ENCODE measurements at places on chromosomes 6 and 20. TPM values are rescaled to one million over a fixed set of nuclear protein-coding genes. Genes with fewer than 3 reads are reported as not detected.

DNA sequence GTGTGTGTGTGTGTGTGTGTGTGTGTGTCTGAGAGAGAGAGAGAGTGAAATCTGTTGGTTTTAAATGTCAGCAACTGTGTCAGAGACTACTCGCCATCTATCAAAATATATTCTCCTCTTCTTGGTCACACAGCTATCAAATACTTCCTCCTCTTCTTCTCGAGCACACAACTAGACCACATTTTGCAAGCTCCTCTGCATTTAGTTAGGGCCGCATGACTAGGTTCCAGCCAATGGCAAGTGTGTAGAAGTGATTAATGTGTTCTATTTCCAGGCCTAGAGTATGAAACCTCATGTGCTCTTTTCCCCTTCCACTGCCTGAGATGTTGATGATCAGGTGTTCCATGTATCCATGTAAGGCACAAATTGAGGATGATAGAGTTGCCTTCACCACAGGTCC, 278.5 kb upstream of the MARCKS start:
- DNase-seq, result no peak

DNA sequence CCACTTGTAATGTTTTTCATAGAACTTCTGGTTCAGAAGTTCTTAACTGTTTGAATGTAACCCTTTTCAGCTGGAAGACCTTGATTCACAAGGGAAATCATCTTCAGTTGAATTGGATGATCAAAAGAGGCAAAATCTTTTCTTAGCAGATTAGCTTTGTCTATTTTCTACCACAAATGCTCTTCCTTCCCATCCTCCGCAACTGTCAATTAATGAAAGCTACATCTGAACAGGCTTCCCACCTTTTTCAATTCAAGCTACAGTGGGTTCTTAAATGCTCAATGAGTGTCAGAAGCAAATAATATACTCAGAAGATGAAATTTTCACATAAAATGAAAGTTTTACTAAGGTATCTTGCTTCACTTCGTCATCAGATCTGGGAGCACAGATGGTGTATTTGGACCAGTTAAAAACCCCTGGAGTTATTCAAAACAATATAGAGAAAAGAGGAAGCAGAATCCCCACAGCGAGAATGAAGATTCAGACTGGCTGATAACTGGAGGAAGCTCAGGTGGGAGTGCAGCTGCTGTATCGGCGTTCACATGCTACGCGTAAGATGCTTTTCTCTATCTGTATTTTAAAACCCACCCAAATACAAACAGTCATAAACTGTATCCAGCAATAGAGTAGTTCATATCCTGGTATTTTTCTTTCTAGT, 19.4 kb downstream of the QRSL1 start:
- DNase-seq, result no peak

GRCh38 chr6:148116001-148116400, 226.6 kb upstream of the SASH1 start:
- no peak for DNase-seq

DNA sequence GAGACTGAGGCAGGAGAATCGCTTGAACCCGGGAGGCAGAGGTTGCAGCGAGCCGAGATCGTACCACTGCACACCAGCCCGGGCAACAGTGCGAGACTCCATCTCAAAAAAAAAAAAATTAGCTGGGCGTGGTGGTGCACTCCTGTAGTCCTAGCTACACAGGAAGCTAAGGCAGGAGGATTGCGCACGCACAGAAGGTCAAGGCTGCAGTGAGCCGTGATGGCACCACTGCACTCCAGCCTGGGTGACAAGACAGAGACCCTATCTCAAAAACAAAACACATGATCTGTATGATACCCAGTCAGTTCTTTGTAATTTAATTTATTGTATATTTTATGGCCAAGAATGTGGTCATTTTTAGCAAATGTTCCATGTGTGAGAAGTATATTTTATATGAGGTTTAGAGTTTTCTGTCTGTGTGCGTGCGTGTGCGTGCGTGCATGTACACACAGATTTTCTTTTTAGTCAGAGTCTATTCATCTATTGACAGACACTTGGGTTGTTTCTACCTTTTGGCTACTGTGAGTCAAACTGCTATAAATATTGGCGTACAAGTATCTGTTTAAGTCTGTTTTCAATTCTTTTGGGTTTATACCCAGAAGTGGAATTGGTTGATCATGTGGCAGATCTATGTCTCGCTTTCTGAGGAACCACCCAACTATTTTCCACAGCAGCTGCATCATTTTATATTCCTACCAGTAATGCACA, 22.2 kb upstream of the MYL9 start:
- no peak for DNase-seq

DNA sequence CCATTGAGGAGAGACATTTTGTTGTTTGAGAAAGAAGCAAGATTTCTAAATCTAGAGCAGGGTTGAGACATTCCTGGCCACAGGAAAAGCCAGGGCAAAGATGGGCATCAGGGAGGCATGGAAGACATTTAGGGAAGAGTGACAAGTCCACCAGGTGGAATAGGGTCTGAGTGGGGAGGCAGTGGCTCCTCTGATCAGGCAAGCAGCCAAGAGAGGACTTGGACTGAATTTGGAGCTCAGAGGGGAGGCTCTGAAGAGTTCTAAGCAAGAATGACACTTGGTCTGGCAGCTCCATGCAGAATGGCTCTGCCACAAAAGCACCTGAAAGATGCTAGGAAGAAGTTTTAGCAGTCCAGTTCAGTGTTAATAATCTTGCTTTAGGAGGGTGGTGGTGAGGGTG, 120.8 kb downstream of the FYN start:
- no peak for DNase-seq

DNA sequence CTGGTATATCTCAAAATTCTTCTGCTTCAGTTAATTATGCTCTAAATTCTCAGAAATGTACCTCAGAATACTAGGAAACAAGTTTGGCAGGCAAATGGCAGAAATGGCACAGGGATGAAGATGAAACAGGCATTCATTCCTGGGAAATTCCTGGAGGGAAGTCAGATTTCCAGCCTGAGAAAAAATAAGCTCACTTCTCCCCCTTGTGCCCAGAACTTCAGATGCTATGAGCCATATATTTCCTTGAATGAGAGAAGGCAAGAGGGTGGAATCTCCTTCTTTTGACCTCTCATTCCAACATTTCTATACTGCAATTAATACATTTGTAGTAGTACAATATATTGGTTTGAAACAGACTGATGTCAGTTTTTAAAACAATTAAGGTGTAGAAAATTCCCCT, 22.8 kb downstream of the RGS17 start:
- DNase-seq, result peak; percentile 78

The EPPIN gene
- total RNA-seq, result not detected

The GFRAL gene
- total RNA-seq, result not detected
